ENCODE measurements at places on chromosomes 11 and 22.

DNA sequence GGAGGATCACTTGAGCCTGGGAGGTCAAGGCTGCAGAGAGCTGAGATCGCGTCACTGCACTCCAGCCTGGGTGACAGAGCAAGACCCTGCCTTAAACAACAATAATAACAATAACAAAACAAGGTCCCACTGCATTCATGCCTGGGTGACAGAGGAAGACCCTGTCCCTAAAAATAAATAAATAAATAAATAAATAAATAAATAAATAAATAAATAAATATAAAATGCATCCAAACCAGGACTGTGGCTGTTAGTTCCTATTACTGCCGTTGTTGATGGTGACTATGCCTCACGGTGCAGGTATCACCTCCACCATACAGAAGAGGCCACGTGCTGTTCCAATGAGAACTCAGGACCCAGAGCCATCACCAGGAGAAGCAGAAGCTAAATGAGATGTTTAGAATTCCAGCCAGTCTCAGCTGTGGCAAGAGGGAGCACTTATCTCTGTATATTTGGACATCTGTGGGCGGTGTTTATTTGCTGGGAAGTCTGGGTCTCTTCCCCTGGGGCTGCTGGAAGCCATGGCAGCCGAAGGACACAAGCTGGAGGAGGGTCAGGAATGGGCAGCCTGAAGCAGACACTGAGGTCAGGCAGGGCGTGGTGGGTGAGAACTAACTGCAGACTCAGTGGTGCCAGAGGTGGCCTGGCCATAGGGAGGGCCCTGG lies 21.6 kb downstream of the C11orf86 start:
- no peak for DNase-seq

GRCh38 chr11:57787006-57787604 lies 25.5 kb downstream of the CTNND1 start:
- no peak for DNase-seq

DNA sequence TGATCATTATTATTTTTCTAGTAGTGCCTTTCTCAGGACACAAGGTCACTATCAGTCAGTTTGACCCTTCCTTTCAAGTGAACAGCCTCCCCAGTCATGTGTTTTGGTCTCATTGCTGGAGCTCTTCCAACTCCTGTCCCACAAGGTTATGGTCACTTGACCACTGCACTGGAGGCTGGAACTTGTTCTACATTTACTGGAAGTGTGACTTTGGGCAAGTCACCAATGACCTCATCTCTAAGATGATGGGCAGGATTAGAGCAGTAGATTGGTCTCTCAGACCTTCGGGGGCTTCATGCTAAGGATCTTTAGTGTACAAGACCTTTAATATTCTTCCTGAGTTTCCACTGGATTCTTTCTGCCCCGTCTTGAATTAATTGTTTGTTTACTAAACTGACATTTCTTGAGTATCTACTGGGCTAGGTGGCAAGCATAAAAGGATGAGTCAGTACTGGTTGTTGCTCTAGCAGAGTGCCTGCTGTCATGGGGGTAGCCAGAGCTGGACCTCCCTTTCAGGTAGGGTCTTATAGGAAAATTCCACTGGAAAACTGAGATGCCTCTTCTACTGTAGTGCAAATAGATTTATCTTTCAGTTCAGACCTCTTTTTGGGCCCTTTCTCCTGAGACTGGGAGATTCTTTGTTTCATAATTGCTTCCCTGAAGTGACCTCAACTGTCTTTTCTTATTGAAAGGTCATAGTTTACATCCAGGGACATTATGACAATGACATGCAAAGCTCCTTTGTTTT lies 106.8 kb downstream of the GRAMD1B start:
- no peak for DNase-seq

DNA sequence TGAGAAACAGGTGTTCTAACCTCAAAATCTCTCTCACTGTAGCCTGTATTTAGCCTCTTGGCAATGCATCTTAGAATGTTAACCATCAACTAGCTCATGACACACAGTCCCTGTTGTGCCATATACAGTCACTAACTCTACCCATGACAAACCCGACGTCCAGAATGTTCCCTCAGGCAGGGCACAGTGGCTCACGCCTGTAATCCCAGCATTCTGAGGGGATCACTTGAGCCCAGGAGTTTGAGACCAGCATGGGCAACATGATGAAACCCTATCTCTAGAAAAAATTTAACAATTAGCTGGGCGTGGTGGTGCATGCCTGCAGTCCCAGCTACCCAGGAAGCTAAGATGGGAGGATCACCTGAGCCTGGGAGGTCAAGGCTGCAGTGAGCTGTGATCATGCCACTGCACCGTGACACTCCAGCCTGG lies 18.2 kb upstream of the CCDC34 start:
- DNase-seq: no peak

DNA sequence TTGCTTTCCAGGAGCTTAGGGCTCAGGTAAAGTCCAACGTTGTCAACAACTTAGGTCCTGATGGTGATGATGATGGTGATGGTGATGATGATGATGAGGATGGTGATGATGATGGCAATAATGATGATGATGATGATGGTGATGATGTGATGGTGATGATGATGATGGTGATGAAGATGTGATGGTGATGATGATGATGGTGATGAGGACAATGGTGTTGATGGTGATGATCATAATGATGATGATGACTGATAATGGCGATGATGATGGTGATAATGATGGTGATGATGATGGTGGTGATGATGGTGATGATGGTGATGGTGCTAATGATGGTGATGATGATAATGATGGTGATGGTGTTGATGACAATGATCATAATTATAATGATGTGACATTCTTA lies 750.2 kb downstream of the TBC1D22A start:
- DNase-seq: no peak

DNA sequence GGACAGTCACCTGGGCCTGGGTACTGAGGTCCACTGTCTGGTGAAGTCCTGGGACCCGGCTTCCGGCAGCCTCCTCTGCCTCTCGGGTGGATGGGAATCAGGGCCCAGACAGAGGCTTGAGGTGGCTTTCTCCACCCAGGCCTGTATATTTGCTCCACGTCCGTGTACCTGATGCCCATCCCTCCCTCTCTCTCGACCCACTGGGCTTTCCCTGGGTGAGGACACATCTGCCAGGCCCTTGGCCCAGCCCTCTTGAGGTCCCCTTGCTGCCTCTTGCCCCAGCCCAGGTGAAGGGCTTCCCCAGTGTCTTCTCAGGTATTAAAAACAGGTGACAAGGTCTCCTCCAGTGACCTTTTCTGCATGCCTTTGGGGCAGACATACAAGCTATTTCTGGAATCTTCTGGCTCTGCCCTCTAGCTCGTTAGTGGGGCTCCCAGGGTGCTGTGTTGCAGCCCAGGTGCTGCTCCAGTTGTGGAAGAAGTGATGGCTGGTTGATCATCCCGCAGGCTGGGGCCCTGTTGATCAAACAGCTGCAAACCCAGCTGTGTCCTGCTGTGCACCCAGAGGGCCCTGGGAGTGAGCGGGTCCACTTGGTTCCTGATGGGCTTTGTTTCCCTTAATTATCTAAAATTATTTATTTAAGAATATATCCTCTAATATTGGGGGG lies 25.5 kb upstream of the ACR start:
- DNase-seq: no peak
